ENCODE measurements at places on chromosomes 16 and 17. TPM values are rescaled to one million over a fixed set of nuclear protein-coding genes. Genes with fewer than 3 reads are reported as not detected.

Gene KIF2B
- total RNA-seq: not detected

Gene TMIGD1
- 0.24 TPM for total RNA-seq

Gene BRCA1
- total RNA-seq: 19.4 TPM

Gene COA3
- 82.2 TPM for total RNA-seq

Gene ABR
- total RNA-seq: 50.7 TPM

Gene CBX2
- 72.0 TPM for total RNA-seq

Gene FBXO39
- 0.26 TPM for total RNA-seq

Gene FBF1
- total RNA-seq: 27.5 TPM

Gene GGT6
- 1.0 TPM for total RNA-seq

DNA sequence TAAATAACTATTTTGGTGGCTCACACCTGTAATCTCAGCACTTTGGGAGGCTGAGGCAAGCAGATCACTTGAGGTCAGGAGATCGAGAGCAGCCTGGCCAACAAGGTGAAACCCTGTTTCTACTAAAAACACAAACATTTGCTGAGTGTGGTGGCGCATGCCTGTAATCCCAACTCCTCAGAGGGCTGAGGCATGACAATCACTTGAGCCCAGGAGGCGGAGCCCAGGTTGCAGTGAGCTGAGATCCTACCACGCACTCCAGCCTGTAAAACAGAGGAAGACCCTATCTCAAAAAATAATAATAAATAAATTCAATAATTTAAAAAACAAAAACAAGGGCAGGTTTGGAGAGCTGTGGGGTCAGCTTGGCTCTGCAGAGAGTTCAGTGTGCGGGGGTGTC, 5.7 kb upstream of the SLC4A1 start:
- H3K27me3 ChIP-seq: peaks cover 31% of the 10 kb centered on the region
- no peak for DNase-seq
- peaks cover 2% of the 10 kb centered on the region for H3K4me1 ChIP-seq
- H3K36me3 ChIP-seq: no peaks in the 10 kb centered on the region

GRCh38 chr16:12995721-12996372, 94.4 kb downstream of the SHISA9 start:
- H3K27ac ChIP-seq: no peak overlapping the region
- no peaks in the 10 kb centered on the region for H3K36me3 ChIP-seq

DNA sequence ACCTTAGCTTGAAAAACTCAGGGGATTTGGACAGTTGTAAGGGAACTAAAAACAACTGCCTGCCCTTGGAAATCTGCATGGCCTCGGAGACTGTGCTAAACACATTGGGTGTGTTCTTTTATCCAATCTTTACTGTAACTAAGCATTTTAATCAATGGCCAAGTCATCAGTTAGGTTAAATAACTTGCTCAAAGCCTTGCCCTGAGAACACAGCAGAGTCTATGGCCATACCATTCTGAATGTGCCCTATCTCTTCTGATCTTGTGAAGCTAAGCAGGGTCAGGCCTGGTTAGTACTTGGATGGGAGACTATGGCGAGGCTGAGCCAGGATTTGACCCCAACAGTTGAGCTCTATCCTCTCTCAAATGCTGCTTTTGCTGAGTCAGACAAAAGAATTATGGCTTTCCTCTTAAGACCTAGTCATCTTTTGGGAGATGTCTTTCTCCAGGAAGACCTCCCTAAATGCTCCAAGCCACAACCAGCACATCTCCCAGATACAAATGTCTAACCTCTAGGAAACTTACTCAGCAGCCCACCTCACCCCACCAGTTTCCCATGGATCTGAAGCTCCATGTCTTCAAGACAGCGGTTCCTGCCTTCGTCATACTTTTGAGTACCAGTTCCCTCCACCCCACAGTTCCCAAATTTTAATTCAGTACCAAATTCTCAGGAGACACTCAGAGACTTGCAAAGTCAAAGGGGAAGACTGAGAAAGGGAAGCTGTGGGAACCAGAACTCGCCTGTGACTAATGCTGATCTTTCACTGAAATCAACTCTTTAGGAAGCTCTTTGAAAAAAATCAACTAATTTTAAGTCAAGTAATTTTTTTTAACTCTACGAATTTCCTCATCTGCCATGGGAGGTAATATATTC, 336.1 kb downstream of the MAF start:
- H3K4me1 ChIP-seq: peaks cover 8% of the 10 kb centered on the region
- H3K4me3 ChIP-seq: no peak overlapping the region
- no peak overlapping the region for H3K27ac ChIP-seq
- DNase-seq: no peak
- H3K27me3 ChIP-seq: peaks cover 9% of the 10 kb centered on the region

GRCh38 chr16:27566417-27566816, 16.5 kb downstream of the KATNIP start:
- no peaks in the 10 kb centered on the region for H3K27me3 ChIP-seq
- peaks cover 6% of the 10 kb centered on the region for H3K4me1 ChIP-seq
- no peak overlapping the region for H3K27ac ChIP-seq
- no peak for DNase-seq
- peaks cover 5% of the 10 kb centered on the region for H3K36me3 ChIP-seq

DNA sequence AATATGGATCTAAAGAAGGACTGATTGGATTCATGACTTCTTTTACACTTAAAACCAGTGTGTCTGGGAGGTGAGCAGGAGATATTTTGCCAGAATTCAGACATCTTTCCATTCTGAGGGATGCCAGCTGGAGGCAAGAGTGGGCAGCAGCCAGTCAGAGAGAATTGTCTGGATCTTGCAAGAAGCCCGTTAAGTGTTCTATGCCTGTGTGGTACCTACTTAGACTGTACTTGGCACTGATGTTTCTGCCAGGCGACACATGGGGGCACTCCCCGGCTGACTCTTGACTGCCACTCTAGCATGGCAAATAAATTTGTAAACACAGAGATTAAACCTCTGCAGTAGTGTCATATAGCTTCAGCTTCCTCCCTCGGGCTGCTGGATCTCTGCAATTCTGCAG, 247.7 kb downstream of the UTP18 start:
- H3K36me3 ChIP-seq: no peaks in the 10 kb centered on the region
- peaks cover 25% of the 10 kb centered on the region for H3K27me3 ChIP-seq
- no peaks in the 10 kb centered on the region for H3K4me1 ChIP-seq
- DNase-seq: no peak
- H3K27ac ChIP-seq: no peak overlapping the region
- no peak overlapping the region for H3K4me3 ChIP-seq

GRCh38 chr17:77140878-77141767, at the start of gene SEC14L1:
Gene SEC14L1 (plus strand): TSS chr17:77140969. CDS start chr17:77143597, 2,628 bp downstream.
- no peaks in the 10 kb centered on the region for H3K27me3 ChIP-seq
- H3K36me3 ChIP-seq: peaks cover 18% of the 10 kb centered on the region
- peak within 1 kb of the TSS; percentile 89 for H3K27ac ChIP-seq
- no peak for DNase-seq
- peaks cover 27% of the 10 kb centered on the region for H3K4me1 ChIP-seq

DNA sequence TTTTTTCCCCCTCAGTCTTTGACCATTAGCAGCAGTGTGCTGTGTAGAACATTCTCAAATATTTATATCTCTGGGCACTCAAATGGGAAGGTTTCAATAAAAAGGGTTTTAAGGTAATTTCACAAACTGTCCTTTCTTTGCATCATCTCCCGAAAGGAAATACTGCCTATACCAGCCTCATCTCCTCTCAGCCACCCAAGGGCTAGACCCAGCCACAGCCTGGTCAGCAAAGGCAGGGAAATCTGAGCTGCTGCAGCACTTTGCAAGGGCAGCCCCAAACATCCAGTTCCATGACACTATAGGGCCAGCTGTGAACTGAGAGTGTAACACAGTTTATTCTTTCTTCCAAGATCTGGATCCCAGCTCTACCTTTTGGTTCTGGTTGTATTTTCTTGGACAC, 28.9 kb downstream of the TMEM11 start:
- H3K4me1 ChIP-seq: no peaks in the 10 kb centered on the region
- DNase-seq: no peak
- H3K36me3 ChIP-seq: peaks cover 18% of the 10 kb centered on the region

- H3K36me3 ChIP-seq: peaks cover 11% of the 10 kb centered on the region
- peak overlapping the region; percentile 67 for H3K27ac ChIP-seq
- H3K27me3 ChIP-seq: no peaks in the 10 kb centered on the region
- peak overlapping the region; percentile 23 for H3K4me3 ChIP-seq
- no peak for DNase-seq
Observed at GRCh38 chr17:42522263-42522790, 13.7 kb upstream of the NAGLU start.

GRCh38 chr16:48246066-48246465, 1.3 kb downstream of the ABCC11 start:
- H3K36me3 ChIP-seq: no peaks in the 10 kb centered on the region
- peak overlapping the region; percentile 96 for H3K4me3 ChIP-seq
- H3K4me1 ChIP-seq: peaks cover 21% of the 10 kb centered on the region
- DNase-seq: no peak
- no peak overlapping the region for H3K27ac ChIP-seq

DNA sequence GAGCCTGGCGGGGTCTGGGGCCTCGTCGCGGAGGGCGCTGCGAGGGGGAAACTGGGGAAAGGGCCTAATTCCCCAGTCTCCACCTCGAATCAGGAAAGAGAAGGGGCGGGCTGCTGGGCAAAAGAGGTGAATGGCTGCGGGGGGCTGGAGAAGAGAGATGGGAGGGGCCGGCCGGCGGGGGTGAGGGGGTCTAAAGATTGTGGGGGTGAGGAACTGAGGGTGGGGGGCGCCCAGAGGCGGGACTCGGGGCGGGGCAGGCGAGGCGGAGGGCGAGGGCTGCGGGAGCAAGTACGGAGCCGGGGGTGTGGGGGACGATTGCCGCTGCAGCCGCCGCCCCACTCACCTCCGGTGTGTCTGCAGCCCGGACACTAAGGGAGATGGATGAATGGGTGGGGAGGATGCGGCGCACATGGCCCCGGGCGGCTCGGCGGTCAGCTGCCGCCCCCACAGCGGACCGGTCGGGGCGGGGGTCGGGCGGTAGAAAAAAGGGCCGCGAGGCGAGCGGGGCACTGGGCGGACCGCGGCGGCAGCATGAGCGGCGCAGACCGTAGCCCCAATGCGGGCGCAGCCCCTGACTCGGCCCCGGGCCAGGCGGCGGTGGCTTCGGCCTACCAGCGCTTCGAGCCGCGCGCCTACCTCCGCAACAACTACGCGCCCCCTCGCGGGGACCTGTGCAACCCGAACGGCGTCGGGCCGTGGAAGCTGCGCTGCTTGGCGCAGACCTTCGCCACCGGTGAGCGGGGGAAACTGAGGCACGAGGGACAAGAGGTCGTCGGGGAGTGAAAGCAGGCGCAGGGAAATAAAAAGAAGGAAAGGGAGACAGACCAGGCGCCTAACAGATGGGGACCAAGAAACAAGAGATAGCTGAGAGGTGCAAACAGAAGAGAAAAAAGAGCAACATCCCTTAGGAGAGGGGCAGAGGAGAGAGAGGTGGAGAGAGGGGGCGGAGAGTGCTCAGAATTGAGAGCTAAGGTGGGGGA, at the start of gene PNMT:
PNMT (plus strand) TSS at position 509 of the 980 bp plus-strand sequence; CDS start at position 532, 23 bp downstream.
- H3K4me1 ChIP-seq: peaks cover 10% of the 10 kb centered on the region
- H3K27me3 ChIP-seq: peaks cover 12% of the 10 kb centered on the region
- peak within 1 kb of the TSS; percentile 79 for H3K4me3 ChIP-seq
- peak within 1 kb of the TSS; percentile 48 for H3K27ac ChIP-seq

GRCh38 chr16:49181791-49182518, 99.7 kb downstream of the CBLN1 start:
- H3K27ac ChIP-seq: no peak overlapping the region
- DNase-seq: no peak
- H3K27me3 ChIP-seq: peaks cover 34% of the 10 kb centered on the region
- H3K4me1 ChIP-seq: no peaks in the 10 kb centered on the region

- H3K27me3 ChIP-seq: no peaks in the 10 kb centered on the region
- H3K4me3 ChIP-seq: no peak overlapping the region
- DNase-seq: no peak
- H3K4me1 ChIP-seq: peaks cover 55% of the 10 kb centered on the region
Observed at GRCh38 chr17:17093764-17094163, 51.5 kb downstream of the MPRIP start.

Measured in type B pancreatic cell (in vitro differentiated cells).